Occipital lobe (tissue), 3 donors: ENCODE measurements at places on chromosomes 6 and 20. TPM values are rescaled to one million over a fixed set of nuclear protein-coding genes. Genes with fewer than 3 reads are reported as not detected.

GRCh38 chr20:49858076-49858585, 45.5 kb downstream of the SLC9A8 start:
- no peak for DNase-seq

Gene SPINT3
- not detected for total RNA-seq

Gene MAS1
- not detected for total RNA-seq

GRCh38 chr6:33439956-33440648, 14.3 kb upstream of the ZBTB9 start:
- no peak for DNase-seq

Gene NUDT3
- 116 TPM for total RNA-seq

Gene RWDD1
- total RNA-seq: 33.4 TPM

DNA sequence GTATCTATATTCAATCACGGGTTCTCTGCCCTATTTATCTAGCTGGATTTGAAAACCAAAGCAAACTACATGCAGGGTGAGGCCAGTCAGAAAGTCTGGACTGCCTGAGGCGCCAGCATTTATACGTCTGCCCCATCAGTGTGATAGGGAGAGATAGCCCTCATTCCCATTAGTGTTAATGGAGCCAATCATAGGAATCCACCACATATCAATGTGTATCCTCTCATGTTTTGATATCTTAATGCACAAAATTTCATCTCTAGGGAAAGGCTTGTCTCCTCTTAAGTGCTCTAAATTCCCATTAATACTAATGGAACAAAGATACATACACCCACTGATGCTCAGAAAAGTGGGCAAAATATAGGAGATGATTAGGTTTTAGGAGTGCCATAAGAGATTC, 376.2 kb downstream of the BTBD3 start:
- no peak for DNase-seq

DNA sequence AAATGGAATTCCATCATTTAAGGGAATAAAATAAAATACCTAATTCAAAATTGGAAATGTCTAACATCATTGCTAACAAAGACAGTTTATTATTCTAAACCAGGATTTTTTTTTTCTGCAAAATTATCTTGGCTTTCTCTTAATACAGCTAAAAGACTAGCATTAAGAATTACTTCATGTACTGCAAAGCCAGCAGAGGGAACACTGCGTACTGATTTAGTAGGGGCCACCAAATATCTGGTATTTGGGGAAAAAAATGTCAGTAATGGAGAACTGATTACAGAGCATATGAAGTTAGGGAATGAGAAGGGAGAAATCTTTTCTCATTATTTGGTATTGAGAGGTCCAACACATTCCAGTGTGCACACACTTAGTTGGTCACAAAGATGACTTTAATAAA, 3.2 kb upstream of the SOX4 start:
- DNase-seq: no peak

Gene CLPSL1
- not detected for total RNA-seq

Gene XKR7
- 12.6 TPM for total RNA-seq

- no peak for DNase-seq
Measured at GRCh38 chr6:80185492-80185891, 79.0 kb downstream of the BCKDHB start.

- no peak for DNase-seq
Measured at GRCh38 chr6:42159431-42160024, 13.6 kb upstream of the GUCA1A start.

- no peak for DNase-seq
Measured at GRCh38 chr20:23296841-23297701, 53.5 kb upstream of the NXT1 start.

DNA sequence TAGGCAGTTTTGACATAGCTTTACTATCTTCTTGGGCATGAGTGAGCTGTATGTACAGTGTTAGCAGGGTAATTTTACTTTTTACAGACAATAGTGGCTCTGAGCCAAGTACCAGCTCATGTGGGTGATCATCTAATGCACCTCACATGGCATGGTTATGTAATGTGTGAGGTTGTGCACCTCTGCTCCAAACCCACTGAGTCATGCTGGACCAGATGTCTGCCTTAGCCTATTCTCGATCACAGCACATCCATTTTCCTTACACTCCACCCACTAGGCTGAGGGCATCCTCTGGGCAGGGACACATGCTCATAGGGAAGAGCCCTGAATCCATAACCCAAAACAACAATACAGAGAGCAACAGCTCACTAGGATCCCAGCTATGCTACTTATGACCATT, 71.6 kb upstream of the FBXL4 start:
- no peak for DNase-seq

Gene COL10A1
- total RNA-seq: not detected

GRCh38 chr6:89411145-89412070, 665 bp downstream of the RRAGD start:
- peak; percentile 39 for DNase-seq

- no peak for DNase-seq
Measured at GRCh38 chr6:36114798-36115408, 15.4 kb upstream of the MAPK13 start.

Gene BNIP5
- total RNA-seq: not detected

- no peak for DNase-seq
Measured at GRCh38 chr6:170464080-170464479, 89.0 kb downstream of the PSMB1 start.
